ENCODE measurements at places on chromosomes 1 and 21. TPM values are rescaled to one million over a fixed set of nuclear protein-coding genes. Genes with fewer than 3 reads are reported as not detected.

HSPA13 gene
- 5.6 TPM for polyA plus RNA-seq

HJV gene
- polyA plus RNA-seq = not detected

CSMD2 gene
- polyA plus RNA-seq = 0.21 TPM

TDRD10 gene
- polyA plus RNA-seq = 11.7 TPM

AIRE gene
- polyA plus RNA-seq = not detected

BTF3L4 gene
- polyA plus RNA-seq = 44.6 TPM

UQCRH gene
- 744 TPM for polyA plus RNA-seq

DOCK7 gene
- polyA plus RNA-seq = 4.7 TPM

PDPN gene
- 5.8 TPM for polyA plus RNA-seq

CGN gene
- 28.7 TPM for polyA plus RNA-seq

DDR2 gene
- 101 TPM for polyA plus RNA-seq
